ENCODE measurements at places on chromosomes 5 and 9.
A peak's percentile ranks its signal among the peaks of the same experiment; 100 is the strongest.

DNA sequence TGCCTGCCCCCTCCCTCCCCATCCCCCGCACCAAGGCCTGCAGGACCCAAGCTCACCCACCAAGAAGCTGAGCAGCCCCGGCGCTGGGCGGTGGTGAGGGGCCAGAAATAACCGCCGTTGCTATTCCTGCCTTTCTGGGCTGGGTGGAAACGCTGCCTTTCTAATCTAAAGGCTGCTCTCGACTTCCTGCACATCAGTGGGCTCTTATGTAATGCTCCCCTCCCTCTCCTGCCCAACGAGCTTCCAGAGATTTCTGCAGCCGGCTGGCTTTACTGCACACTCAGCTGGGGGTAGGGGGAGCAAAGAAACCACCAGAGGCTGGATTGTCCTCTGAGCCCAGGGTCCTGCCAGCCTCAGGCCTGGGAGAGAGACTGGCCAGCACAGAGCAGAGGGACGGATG, 6.9 kb upstream of the EGR1 start:
- DNase-seq, result no peak

DNA sequence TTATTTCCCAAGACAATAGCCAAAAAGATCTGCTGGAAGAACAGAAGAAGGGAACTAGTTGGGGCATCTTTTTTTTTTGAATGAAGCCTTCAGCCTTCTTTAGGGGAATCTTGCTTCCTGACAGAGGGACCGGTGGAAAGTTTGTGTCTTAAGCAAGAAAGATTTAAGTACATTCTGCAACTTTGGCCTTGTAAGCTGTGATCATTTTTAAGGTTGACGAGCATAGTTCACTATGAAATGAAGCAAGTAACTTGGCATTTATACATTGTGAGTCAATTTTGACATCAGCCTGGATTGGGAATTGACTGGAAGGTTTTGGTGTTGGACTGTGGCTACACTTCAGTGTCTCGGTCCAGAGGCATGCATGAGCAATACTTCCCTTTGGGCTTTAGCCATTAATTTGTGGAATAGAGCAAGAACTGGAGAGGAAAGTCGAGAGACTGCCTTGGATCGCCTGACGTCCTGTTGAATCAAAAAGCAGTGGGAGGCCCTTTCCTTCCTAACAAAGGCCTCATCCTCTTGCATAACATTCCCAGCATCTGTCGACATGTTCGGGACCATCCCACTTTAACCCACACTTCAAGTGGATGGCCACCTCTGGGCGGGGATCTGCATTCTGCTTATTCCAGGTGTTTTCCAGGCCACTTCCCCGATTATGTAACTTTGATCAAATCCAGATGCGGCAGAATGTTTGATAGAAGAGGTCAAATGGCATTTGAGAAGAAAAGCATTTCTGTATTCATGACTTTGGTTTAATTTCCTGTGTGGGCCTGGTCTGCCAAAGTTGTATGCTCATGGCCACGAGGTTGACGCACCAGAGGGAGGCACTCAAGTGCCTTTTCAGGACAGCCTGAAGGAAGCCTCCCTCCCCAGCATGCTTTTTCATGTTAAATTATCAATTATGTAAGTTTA, 12.5 kb downstream of the ABL1 start:
- peak; percentile 73 for DNase-seq

- no peak for DNase-seq
Observed at GRCh38 chr5:136042665-136043121, 13.9 kb downstream of the TGFBI start.

GRCh38 chr9:113164536-113165300, 13.9 kb downstream of the SLC31A2 start:
- DNase-seq, result no peak

GRCh38 chr9:134877541-134877940, 3.1 kb upstream of the FCN2 start:
- no peak for DNase-seq

GRCh38 chr9:80934095-80934494, 755.3 kb downstream of the TLE1 start:
- DNase-seq, result no peak

- no peak for DNase-seq
Observed at GRCh38 chr9:94805585-94805984, 79.1 kb downstream of the AOPEP start.

- DNase-seq, result no peak
Observed at GRCh38 chr9:82146677-82147076, 158.1 kb downstream of the SPATA31D1 start.

Data from Right ventricle myocardium inferior (tissue), 1 donor.